B cell (primary cell): ENCODE measurements at places on chromosomes 2 and 18.

- peak; percentile 95 for DNase-seq
Observed at GRCh38 chr18:55589625-55590291, 1.8 kb upstream of the TCF4 start.

DNA sequence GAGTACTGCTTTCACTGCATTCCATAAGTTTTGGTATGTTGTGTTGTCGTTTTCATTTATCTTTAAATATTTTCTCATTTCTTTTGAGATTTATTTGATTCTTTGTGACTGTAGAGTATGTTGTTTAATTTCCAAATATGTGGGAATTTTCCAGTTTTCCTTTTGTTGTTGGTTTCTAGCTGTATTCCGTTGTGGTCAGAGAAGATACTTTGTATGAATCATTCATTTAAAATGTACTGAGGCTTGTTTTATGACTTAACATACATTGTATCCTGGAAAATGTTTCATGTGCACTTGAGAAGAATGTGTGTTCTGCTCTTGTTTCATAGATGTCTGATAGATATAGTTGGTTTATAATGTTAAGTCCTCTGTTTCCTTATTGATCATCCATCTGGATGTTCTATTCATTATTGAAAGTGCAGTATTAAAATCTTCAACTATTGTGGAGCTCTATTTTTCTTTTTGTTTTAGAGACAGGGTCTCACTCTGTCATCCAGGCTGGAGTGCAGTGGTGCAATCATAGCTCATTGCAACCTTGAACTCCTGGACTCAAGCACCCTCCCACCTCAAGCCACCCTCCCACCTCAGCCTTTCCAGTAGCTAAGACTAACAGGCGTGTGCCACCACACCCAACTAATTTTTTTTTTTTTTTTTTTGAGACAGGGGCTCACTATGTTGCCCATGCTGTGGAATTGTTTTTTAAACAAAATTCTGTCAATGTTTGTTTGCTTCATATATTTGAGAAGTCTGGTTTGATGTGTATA is 96.8 kb downstream of the TAF4B start:
- no peak for DNase-seq

GRCh38 chr2:8543060-8543382 is 138.8 kb upstream of the ID2 start:
- DNase-seq: no peak

GRCh38 chr2:190098851-190099250 is 36.3 kb upstream of the MSTN start:
- DNase-seq: no peak

- no peak for DNase-seq
Observed at GRCh38 chr2:234989183-234989701, 37.4 kb downstream of the SH3BP4 start.

DNA sequence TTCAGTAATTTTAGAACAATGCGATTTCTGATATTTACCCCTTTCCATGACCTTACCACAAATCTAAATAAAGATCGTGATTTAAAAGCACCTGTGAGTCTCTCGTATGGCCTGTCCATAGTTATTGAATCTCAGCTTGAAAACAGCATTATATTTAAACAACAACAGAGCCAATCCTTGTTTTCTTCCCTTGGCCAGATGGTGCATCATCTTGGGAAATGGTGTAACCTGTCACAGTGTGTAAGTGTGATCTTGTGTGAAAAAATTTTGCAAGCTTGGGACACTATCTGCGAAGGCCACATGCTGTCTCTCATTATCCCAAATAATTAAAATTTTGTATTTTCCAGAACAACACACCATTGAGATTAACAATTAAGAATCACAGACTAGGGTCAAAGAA is 262.7 kb upstream of the SPHKAP start:
- no peak for DNase-seq

DNA sequence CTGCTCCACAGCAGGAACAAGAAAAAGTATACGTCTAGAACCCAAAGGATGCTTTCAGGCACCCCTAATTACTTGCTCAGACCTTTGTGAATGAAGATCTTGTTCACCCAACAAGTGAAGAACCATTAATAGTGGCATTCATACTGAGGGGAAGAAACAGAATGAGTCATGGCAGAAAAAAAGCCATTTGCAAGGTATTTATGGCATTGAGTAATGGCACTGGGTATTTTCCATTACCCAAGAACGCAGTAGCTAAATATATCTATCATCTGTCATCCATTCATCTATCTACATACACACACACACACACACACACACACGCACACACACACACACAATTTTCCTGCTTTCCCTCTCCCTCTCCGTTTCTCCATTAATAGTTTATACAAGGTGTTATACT is 56.4 kb upstream of the XIRP2 start:
- no peak for DNase-seq

DNA sequence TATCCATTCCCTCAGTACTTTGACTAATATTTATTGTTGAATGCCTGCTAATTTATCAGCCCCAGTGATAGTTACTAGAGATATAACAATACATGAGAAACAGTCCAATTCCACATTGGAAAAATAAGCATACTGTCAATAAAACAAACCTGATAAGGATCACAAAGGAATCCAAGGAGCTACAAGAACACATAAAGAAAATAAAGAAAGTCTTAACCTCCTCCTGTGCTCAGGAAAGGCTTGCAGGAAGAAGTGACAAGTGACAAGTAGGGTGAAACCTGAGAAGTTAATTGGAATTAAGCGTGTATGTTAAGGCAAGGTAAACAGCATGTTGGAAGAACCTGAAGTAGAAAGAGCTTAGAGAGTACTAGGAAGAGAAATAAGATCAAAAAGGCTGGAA is 20.3 kb upstream of the ASNSD1 start:
- DNase-seq: no peak

- DNase-seq: no peak
Observed at GRCh38 chr2:229660951-229661350, 53.4 kb downstream of the DNER start.

- no peak for DNase-seq
Observed at GRCh38 chr2:25073025-25073424, 31.1 kb downstream of the EFR3B start.

DNA sequence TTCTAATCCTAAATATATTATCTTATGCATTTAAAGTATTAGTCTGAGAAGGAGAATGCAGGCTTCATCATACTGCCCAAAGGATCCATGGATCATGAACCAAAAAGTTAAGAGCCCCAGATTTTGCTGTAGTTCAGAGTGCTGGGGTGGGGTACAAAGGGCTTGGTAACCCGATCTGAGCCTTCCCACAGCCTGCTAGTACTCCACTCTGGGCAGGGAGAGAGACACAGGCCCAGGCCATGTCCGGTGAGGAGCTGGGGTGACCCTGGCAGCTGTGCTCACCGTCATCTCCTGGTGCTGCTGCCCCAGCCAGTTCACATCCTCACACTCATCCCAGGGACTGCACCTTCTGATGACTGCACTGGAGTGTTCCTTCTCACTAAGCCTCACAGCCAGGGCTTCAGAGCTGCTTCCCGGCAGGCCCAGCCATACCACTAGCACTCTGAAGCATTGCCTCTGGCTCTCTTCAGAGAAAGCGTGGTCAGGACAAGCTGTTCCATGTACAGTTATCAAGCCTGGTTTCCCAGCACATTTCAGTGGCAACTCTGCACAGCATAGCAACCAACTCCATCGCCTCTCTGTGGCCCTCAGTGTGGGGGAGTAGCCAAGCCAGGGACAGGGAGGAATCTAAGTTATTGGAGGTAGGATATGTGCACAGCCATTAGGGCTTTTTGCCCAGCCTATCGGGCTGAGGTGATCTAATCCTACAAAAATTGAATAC is 189.0 kb upstream of the CTAGE1 start:
- DNase-seq: no peak

DNA sequence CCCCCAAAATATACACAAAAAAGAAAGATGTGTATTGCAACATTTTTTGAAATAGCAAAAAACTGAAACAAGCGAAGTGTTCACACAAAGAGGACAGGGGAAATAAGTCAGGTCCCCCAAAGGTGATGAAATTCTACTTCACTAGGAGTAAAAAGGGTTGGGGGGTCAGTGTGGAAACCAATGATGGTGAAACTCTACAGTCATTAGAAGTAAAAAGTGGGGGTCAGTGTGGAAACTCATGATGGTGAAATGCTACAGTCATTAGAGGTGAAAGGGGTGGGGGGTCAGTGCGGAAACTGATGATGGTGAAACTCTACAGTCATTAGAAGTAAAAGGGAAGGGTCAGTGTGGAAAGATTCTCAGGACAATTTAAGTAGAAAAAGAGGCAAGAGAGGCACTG is 298.2 kb downstream of the EIPR1 start:
- DNase-seq: no peak

GRCh38 chr2:195734395-195734794 is 77.4 kb downstream of the SLC39A10 start:
- no peak for DNase-seq

GRCh38 chr2:214807653-214808052 is 1.8 kb downstream of the BARD1 start:
- peak; percentile 12 for DNase-seq

DNA sequence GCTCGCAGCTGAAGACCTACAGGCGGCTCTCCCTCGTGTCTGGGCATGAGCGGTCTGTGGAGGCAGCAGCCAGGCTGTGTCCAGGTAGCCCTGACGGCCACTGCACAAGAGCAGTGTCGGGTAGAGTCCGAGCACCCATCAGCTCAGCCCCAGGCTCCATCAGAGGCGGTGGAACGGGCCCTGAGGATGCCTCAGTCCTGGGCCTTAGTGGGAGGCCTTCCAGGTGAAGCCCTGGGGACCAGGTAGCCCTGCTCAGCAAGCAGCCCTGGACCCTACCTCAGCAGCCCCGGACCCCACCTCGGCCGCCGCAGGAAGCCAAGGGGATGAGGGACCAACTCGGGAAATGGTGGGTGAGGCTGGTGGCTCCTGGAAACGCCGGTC is 21.3 kb upstream of the KLF11 start:
- no peak for DNase-seq

GRCh38 chr2:224111576-224111975 is 72.5 kb upstream of the SERPINE2 start:
- DNase-seq: no peak

GRCh38 chr18:1746131-1746530 is 825.2 kb downstream of the METTL4 start:
- DNase-seq: no peak

- no peak for DNase-seq
Observed at GRCh38 chr2:11540148-11540995, 6.5 kb downstream of the GREB1 start.

GRCh38 chr2:23687713-23688112 is 239.2 kb downstream of the ATAD2B start:
- DNase-seq: no peak
